ENCODE measurements at places on chromosomes 2 and 18.

GRCh38 chr18:74589021-74589420, 8.6 kb upstream of the ZNF407 start:
- no peak for DNase-seq

DNA sequence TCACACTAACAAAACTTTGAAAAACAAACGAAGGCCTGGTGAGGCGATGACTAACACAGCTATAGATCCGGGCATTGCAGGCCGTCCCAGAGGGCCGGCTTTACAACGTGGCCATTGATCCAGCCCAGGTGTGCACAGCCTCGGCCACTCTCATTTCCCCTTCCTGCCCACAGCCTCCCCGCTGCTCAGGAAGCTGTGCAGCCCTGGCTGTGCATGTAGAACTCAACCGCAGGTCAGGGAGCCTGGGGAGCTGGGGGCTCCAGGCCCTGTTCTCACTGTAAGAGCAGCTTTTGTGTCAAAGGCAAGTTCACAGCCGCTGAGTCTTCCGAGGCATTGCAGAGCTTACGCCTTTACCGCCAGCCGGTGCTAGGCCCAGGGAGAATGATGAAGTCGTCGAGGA, 87.2 kb downstream of the LONRF2 start:
- DNase-seq = no peak

DNA sequence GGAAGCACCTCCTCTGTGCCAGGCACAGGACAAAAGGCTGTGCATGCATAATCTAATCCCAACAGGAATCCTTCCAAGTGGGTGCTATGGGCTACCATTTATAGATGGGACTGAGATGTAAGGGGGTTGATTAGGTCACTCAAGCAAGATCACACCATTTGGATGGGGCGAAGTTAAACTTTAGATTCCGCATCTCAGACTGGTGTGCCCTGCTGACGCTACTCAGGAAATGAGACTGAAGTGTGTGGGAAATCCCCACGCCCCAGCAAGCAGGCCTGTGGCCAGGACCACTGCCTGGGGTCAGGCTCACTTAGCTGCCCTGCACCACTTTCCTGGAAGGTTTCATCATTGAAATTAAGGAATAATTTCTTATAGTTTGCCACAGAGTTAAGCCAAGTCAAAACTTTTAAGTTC, 70.5 kb upstream of the PPP1CB start:
- peak; percentile 51 for DNase-seq

DNA sequence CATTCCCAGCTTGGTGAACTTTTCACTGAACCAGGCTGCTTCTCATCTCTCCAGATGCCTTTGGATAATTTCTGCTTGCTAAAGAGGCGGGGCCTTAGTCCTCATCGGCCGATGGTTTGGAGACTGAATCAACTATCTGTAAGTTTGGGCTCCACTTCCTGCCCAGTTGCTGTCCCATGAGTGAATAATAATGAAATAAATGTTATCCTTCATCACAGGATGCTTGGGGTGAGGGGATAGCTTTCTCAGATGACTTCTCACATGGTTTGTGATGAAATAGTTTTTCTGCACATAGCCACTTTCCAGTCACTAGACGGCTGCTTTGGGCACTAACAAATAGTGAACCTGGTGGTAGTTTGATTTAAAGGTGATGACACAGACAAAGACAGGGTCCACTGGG, 376.6 kb upstream of the TRIB2 start:
- DNase-seq = no peak

DNA sequence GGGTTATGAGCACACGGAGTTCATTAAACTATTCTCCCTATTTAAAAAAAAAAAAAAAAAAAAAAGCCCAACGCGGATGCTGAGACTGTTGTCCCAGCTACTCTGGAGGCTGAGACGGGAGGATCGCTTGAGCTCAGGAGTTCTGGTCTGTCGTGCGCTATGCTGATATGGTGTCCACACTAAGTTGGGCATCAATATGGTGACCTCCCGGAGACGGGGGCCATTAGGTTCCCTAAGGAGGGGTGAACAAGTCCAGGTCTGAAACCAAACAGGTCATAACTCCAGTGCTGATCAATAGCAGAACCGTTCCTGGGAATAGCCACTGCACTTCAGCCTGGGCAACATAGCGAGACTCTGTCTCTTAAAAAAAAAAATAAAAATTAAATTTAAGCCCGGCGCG, 12.9 kb upstream of the ANKRD53 start:
- DNase-seq = no peak

DNA sequence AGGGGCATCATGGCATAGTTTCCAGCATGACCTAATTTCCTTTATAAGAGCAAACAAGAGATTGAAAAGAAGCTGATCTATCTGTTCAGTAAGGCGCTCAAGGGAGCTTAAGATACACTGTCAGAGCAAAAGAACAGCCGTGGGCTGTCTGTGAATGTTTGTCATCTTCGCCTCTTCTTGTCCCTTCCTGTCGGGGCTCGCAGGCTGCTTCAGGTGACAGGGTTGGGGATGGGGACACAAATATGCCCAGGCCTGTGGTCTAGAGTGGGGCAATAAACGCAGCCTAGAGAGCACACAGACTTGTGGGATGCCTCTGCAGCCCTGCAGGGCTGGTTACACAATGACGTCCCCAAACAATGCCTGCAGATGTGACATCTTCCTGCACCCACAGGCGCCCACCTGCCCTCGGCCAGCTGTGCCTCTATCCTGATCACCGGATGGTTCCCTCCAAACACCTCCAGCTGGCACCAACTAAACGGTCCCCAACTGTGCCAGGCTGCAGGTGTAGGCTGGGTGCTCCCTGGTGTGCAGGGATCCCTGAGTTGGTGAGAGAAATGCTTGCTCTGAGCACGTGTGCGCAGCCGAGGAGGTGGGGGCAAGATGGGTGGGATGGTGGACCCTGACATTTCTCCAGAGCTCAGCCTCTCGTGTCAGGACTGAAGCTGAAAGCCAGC, 72.8 kb downstream of the EDAR start:
- DNase-seq = no peak

- no peak for DNase-seq
These were observed 101.8 kb upstream of the RPE start for GRCh38 chr2:209900638-209901037.

DNA sequence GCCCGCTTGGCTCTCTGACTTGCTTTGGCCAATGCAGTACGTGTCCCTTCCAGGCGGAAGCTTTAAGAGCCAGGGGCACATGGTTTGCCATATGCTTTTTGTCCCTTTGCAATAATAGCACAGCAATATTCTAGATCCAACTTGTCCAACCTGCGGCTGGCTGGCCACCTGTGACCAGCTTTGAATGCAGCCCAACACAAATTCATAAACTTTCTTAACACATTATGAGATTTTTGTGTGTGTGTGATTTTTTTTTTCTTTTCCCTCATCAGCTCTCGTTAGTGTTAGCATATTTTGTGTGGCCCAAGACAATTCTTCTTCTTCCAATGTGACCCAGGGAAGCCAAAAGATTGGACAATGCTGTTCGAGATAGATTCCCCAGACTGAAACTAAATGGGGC, 119.3 kb upstream of the SIX3 start:
- no peak for DNase-seq

DNA sequence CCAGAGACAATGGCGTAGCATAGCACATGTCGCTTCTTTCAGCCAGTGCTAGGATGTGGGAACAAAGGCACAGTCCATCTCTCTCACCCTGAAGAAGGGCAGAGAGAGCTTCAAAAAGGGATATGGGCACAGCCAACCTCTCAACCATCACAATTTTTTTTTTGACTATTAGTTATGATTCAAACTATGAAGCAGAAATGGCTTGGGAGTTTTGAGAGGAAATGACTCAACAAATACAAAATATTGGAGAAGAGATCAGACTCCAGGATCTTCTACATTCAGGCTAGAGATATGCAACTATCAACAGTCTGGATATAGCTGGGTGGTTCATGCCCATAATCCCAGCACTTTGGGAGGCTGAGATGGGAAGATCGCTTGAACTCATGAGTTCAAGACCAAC, 109.1 kb downstream of the MCFD2 start:
- no peak for DNase-seq

DNA sequence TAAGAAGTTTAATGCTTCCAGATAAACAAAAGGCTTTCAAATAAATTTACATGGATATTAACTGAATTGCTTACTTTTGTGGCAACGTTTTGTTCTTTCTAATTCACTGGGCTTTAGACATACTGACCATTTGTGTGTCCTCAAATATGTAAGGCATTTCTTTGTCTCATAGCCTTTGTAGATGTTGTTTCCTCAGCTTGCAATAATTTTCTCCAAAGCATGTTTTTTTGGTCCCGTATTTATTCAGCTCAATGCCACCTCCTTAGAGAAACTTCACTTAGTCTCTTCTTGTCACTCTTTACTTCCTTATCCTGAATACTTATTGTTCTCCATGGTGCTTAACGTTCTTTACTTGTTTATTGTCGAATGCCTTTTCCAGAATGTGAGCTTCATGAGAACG, 98.5 kb downstream of the NUP35 start:
- no peak for DNase-seq

DNA sequence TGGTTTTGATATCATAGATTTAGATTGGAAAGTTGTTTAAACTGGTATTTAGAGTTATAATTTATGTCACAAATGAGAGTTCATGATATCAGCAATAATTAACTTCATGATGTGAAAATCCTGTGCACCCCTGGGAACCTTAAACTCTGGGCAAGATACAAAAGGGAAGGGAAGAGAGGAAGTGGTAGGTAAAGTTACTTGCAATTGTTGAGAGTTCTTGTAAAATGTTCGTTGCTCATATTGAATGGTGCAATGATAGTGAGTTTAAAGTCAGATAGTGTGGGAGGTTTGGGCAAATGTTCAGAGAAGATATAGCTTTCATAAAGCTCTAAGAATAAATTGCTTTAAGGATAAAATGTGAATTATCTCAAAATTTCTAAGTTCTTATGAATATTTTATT, 75.4 kb downstream of the SP110 start:
- no peak for DNase-seq

GRCh38 chr2:6412533-6413091, 453.1 kb downstream of the CMPK2 start:
- DNase-seq = no peak

DNA sequence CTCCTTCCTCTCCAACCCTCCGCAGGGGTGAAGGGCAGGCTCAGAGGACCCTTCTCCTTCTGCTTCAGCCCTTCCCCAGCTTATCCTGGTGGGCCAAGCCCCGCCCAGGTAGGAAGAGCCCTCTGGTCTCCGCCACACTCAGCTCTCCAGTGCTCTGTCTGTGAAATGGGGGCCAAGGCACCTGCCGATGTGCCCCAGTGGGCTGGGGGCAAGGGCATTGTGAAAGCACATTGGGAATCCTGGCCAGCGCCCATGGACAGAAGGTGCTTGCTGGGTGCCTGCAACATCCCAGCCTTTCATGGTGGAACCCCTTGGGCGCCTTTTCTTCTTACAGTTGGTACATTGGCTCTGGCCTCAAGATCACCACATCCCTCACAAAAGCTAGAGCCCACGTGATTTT, 150.8 kb downstream of the INHBB start:
- no peak for DNase-seq

GRCh38 chr2:172308253-172308935, 119.0 kb upstream of the ITGA6 start:
- no peak for DNase-seq

DNA sequence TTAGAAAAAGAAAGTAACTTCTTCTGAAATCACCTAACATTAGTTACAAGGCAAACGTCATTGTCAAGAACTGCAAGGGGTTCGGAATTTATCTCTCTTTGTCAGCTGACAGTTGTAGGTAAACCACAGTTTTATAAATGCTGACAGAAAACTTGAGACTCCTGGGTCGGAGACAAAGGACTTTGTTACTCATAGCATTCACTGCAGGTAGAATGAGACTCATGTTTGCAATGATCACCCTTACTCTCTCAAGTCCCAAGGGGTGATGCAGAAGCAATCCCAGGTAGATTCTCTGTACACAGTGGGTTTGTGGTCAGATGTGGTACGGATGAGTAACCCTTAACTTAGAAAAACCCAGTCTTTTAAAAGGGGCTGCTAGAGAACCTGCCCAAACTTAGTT, 757.8 kb downstream of the TRIB2 start:
- DNase-seq = no peak

- DNase-seq = no peak
These were observed 247.2 kb upstream of the EPAS1 start for GRCh38 chr2:46050027-46050426.

GRCh38 chr2:37020887-37021796, 54.8 kb upstream of the STRN start:
- DNase-seq = no peak

DNA sequence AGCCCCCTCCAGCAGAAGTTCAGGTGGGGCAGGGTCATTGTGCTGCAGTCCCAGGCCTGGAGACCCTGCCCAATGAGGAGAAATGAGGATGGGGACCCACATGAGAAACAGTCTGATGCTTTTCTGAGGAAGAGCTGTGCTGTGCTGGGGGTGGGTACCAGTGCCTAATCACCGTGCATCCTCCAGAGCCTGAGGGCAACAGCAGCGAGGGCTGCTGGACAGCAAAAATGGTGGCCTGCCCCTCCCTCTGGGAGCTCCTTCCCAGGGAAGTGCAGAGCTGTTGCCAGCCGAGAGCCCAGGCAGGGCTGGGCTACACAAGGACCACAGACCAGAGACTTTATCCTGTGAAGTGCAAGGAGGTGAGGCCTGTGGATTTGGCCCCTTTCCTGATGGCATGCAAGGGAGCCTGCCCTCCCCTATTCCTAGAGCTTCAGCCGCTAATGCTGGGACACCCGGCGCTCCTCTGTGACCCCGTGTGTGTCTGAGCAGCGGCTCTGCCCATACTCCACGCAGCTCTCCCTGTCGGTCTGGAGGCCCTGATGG, 134.8 kb downstream of the DSEL start:
- no peak for DNase-seq

GRCh38 chr2:157318884-157319283, 6.7 kb downstream of the ERMN start:
- DNase-seq = no peak

- no peak for DNase-seq
These were observed 1344.5 kb upstream of the TMEFF2 start for GRCh38 chr2:193539188-193539587.

All from stimulated activated CD4-positive, alpha-beta T cell treated with anti-CD3 and anti-CD28 coated beads, TNF-alpha, amount 100 ng/mL, for 48 hours (primary cell).